ENCODE measurements at places on chromosomes 11 and 22. TPM values are rescaled to one million over a fixed set of nuclear protein-coding genes. Genes with fewer than 3 reads are reported as not detected.

ZNF215 gene
- 0.40 TPM for total RNA-seq

- DNase-seq: no peak
Observed at GRCh38 chr11:119774172-119774763, 45.3 kb upstream of the NECTIN1 start.

CACNA1I gene
- total RNA-seq: 0.08 TPM

GRCh38 chr11:77208535-77208934 is 80.5 kb downstream of the MYO7A start:
- DNase-seq: no peak

FJX1 gene
- 2.7 TPM for total RNA-seq

- no peak for DNase-seq
Observed at GRCh38 chr11:112403432-112403831, 142.8 kb upstream of the PLET1 start.

DNA sequence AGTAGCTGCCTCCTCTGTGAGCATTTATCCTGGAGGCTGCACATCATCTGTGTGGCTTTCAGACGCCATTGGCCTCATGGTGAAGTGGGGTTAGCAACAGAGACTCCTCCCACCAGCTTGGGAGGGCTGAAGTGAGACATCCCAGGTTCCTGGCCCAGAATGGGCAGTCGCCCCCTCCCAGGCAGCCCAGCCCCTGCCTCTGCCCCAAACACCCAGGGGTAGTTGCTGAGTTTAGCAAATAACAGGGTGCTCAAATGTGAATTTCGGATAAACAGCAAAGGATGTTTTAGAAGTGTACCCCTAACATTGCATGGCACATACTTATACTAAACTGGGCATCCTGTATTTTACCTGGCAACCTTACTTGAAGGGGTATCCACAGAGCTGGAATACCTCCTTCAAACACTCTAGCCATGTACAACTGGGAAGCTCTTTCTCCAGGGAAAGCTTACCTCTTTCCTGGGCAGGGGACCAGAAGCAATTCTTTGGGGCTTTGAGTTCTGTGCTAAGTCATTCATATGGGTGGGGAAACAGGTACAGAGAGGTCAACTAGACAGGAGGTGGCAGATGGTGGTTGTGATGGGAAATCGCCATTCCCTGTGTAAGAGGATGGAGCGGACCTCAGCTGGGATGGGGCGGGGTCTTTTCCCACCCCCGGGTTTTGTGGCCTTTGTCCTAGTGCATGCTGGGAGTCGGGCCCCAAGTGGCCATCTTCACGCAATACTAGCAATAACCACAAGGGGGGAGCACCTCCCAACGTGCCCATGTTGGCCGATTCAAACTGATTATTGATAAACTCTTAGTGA is 19.3 kb downstream of the MTFP1 start:
- DNase-seq: peak; percentile 33

- no peak for DNase-seq
Observed at GRCh38 chr11:111691741-111692140, 74.4 kb downstream of the PPP2R1B start.
